Natural killer cell (primary cell): ENCODE measurements at places on chromosomes 5 and 9. TPM values are rescaled to one million over a fixed set of nuclear protein-coding genes. Genes with fewer than 3 reads are reported as not detected.

GARNL3 gene
- 3.8 TPM for total RNA-seq

GGTA1 gene
- 0.55 TPM for total RNA-seq

SRA1 gene
- total RNA-seq, result 42.2 TPM

TRPM6 gene
- total RNA-seq, result not detected

LPAR1 gene
- not detected for total RNA-seq

ADAMTS13 gene
- 3.0 TPM for total RNA-seq

OR1J1 gene
- total RNA-seq, result not detected

C9orf153 gene
- total RNA-seq, result 0.28 TPM

ACTBL2 gene
- total RNA-seq, result not detected

SPATA31E1 gene
- not detected for total RNA-seq

FOXI1 gene
- total RNA-seq, result not detected

SH3GL2 gene
- not detected for total RNA-seq

CYLC2 gene
- total RNA-seq, result not detected

ZBTB5 gene
- 13.3 TPM for total RNA-seq

AQP7 gene
- total RNA-seq, result not detected

ENHO gene
- 0.34 TPM for total RNA-seq

AK3 gene
- total RNA-seq, result 21.0 TPM

SPATA31A3 gene
- not detected for total RNA-seq

CHSY3 gene
- total RNA-seq, result 0.18 TPM

NUDT2 gene
- 15.7 TPM for total RNA-seq

IFNA2 gene
- not detected for total RNA-seq

FOXD4L4 gene
- total RNA-seq, result not detected

KCNN2 gene
- not detected for total RNA-seq

DAB2IP gene
- total RNA-seq, result 0.19 TPM

C9orf78 gene
- total RNA-seq, result 97.9 TPM

WDR31 gene
- total RNA-seq, result 0.19 TPM

ROR2 gene
- total RNA-seq, result not detected

KLHL3 gene
- 11.2 TPM for total RNA-seq

ZNF483 gene
- 7.4 TPM for total RNA-seq

NLN gene
- 1.3 TPM for total RNA-seq
